ENCODE measurements at places on chromosomes 4 and X. TPM values are rescaled to one million over a fixed set of nuclear protein-coding genes. Genes with fewer than 3 reads are reported as not detected.

GRCh38 chr4:64899563-64899962 is 490.3 kb upstream of the TECRL start:
- peak; percentile 44 for DNase-seq

DNA sequence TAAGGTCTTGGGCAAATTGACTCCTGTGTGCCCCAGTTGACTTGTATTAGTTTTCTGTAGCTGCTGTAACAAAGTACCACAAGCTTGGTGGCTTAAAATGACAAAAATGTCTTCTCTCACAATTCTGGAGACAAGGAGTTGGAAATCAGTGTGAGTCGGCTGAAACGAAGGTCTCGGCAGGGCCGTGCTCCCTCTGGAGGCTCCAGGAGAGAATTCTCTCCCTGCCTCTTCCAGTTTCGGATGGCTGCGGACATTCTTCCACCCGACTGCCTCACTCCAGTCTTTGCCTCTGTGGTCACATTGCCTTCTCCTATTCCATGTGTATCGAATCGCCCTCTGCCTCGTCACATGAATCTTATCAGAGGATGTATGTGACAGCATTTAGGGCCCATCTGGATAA is 66.0 kb upstream of the PHOX2B start:
- peak; percentile 52 for DNase-seq

DNA sequence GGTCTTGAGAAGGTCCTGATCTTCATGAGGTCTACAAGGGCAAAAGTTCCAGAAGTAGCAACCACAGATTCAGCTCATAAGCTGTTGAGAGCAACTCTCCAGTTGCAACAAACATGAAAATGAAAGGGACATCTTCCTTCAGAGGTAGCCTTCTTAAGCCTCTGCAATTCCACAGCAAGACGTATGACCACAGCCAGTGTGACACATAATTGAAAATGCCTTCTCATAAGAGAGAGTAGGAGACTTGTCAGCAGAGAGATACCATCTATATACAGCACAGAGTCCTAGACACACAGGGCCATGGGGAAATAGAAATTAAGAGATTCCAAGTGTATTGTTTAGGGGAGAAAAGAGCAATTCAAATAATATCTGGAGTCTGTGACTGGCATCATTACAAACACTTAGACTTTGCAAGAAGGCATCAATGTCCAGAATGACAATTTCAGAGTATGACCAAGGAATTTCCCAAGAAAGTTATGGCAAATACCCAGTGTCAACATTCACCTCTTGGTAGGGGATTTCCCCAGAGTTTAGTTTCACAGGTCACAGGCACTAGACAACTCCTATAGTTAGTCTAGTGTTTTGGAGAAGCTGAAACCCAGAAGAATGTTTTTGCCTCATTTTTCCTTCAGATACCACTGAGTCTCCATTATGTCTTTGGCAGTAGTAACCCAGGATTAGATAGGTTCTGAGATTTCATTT is 340.3 kb downstream of the ZNF674 start:
- peak; percentile 64 for DNase-seq

DNA sequence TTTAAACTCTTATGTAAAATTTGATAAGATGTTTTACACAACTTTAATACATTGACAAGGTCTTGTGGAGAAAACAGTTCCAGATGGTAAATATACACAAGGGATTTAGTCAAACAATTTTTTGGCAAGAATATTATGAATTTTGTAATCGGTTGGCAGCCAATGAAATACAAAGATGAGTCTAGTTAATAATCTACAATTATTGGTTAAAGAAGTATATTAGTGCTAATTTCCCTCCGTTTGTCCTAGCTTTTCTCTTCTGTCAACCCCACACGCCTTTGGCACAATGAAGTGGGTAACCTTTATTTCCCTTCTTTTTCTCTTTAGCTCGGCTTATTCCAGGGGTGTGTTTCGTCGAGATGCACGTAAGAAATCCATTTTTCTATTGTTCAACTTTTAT is at the start of gene ALB:
ALB (plus strand) TSS at position 246 of the 400 bp plus-strand sequence; CDS start at position 287, 41 bp downstream.
- no peak for DNase-seq

DNA sequence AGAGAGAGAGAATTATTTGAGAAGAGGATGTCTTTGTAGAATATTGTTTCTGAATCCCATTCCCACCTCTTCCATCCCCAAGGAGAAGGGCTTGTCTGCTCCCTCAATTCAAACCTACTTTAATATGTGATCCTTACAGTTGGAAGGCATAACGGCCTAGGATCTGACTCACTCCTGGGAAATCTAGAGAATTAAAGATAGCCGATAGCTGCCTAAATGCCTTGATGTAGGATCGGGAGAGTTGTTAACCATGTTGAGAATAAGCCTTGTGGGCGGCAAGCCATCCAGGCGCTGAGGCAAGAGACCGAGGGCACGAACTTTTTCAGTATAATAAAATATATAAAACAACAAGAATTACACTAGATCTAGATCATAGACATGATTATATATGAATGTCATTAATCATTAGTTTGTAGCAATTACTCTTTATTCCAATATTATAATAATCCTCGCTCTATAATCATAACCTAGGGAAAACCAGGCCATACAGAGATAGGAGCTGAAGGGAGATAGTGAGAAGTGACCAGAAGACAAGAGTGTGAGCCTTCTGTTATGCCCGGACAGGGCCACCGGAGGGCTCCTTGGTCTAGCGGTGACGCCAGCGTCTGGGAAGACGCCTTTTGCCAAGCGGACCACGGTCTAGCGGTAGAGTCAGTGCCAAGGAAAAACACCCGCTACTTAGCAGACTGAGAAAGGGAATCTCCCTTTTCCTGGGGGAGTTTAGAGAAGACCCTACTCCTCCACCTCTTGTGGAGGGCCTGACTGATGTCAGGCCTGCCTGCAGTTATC is 13.5 kb downstream of the EMCN start:
- no peak for DNase-seq

- DNase-seq = no peak
Observed at GRCh38 chr4:76540486-76540885, 105.5 kb downstream of the SHROOM3 start.

GRCh38 chr4:1819284-1819683 is 26.2 kb downstream of the FGFR3 start:
- DNase-seq = no peak

- DNase-seq = peak; percentile 74
Observed at GRCh38 chrX:65871671-65872311, 168.1 kb downstream of the VSIG4 start.

- DNase-seq = no peak
Observed at GRCh38 chr4:5839751-5840674, 52.9 kb downstream of the CRMP1 start.

Gene SORBS2
- total RNA-seq = 3.6 TPM

Gene SRPK3
- 1.5 TPM for total RNA-seq

Gene CLDN34
- total RNA-seq = 0.66 TPM

Gene COPS4
- total RNA-seq = 58.3 TPM

Gene P2RY10
- total RNA-seq = not detected

Gene GATB
- total RNA-seq = 22.7 TPM

Gene SPACA5
- not detected for total RNA-seq

Gene PGRMC1
- total RNA-seq = 248 TPM

Measured in PC-3 (cell line).